Forelimb muscle (tissue), 1 donor: ENCODE measurements at places on chromosomes 2 and 18.
A peak's percentile ranks its signal among the peaks of the same experiment; 100 is the strongest.

- no peak for DNase-seq
Measured at GRCh38 chr2:9895669-9896590, 52.7 kb downstream of the TAF1B start.

GRCh38 chr18:10169814-10170213, 256.0 kb downstream of the VAPA start:
- DNase-seq: no peak

- DNase-seq: no peak
Measured at GRCh38 chr2:234027641-234028040, 22.9 kb upstream of the SPP2 start.

DNA sequence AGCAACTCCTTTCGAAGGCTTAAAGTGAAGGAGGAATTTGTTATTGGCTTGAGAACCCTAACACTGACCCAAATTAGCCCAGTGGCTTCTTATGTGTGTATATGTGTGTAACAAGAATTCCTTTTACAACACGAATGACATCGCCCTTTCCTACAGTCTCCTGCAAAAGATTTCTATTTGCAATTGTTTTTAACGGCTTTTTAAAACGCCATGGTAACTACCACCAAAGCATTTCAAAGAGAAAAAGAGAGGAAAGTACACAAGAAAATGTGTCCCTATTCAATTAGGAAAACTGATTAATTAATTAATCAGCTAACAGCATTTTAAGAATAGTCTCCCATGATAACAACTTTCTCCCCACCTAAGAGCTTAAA, 58.1 kb downstream of the PAX3 start:
- no peak for DNase-seq

DNA sequence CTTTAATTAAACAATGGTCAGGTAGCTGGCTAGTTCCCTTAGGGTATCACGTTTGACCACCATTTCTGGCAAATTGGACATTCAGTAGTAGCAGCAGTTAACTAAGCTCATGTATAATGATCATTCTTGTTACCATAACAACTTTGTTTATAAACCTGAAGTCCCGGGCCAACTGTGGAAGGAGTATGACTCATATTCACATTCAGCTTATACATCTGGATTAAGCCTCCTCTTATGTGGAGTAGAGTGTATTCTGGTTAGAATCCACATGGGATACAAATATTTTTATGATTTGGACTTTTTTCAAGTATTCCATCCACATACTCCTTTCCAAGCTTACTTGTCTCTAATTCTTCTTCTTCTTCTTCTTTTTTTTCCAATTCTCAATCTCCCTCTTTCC, 70.3 kb upstream of the ZSWIM2 start:
- peak; percentile 89 for DNase-seq

DNA sequence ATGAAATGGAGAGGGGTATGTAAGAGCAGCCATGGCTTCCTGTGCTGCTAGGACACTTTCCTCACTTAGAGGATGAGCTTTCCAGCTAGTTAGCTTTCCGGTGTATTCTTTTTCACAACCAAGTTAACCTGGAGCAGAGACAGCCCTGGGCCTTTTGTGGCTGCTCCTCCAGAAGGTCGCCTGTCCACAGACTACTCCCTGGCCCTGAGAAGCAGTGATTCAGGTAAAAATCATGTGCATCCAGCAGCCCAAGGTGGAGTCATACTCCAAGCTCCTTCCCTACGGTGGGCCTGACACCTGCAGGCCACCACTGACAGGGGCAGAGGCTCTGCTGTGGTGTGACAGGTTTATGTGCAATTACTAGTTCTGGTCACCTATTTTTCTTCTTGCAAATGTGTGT, 187.2 kb downstream of the ANKRD30B start:
- DNase-seq: no peak

DNA sequence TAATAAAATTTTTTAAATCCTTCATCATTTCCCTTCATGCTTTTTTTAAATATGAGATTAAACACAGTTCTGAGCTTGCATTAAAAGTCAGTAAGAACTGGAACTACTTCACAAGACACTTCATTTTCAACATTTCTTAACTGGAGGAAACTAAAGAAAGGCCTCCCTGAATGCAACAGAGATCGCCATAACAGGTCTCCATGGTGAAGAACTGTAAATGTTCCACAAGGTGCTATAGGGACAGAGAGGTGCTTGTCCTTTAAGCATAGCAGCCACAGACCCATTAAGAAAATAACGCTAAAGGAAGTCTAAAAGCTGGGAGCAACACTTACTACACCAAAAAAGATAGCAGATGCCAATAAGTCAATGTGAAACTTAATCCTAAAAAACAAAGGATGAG, 8.5 kb downstream of the STAM2 start:
- DNase-seq: no peak

DNA sequence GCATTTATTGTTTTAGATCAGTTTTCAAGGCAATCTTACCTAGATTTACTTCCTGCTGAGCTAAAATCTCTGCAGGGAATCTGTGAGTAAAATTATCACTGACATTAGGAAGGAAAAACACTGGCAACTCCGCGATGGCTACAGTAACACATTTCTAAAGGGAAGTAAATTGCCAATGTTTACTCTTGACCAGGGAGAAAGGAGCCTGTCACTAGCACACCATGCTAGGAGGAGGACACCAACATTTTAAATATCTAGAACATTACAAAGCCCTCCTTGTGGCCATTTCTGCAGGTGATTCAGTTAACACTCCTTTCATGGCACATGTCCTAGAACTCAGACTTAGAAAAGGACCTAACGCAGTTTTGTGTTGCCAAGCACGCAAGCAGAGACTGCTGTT, 58.4 kb downstream of the TCF4 start:
- DNase-seq: no peak

DNA sequence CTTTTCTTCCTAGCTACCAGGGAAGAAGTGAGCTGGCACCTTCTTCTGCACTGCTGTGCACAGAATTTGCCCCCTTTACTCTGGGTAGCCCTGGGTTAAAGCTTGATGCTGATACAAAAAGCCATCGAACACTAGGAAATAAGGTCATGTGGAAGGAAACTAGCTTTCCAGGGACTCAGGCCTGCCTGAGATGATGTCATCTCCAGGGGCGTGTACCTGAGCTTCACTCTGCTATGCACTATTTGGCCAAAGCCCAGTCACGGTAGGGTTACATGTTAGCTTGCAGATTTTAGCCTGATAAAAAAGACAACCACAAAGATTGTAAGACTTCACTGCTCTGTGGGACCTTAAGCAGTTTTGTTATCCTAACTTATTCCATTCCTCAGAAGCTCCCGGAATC, 20.4 kb downstream of the EDAR start:
- no peak for DNase-seq

DNA sequence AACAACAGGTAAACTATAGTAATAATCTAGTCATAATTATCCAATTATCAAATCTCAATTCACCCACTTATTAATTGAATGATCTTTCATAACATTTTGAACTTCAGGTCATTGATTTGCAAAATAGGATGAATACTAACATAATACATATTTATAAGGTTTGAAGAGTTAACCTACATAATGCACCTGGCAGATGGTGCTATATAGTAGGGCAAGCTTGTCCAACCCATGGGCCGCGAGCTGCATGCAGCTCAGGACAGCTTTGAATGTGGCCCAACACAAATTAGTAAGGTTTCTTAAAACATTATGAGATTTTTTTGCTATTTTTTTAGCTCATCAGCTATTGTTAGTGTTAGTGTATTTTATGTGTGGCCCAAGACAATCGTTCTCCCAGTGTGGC, 815.8 kb upstream of the ID2 start:
- no peak for DNase-seq

DNA sequence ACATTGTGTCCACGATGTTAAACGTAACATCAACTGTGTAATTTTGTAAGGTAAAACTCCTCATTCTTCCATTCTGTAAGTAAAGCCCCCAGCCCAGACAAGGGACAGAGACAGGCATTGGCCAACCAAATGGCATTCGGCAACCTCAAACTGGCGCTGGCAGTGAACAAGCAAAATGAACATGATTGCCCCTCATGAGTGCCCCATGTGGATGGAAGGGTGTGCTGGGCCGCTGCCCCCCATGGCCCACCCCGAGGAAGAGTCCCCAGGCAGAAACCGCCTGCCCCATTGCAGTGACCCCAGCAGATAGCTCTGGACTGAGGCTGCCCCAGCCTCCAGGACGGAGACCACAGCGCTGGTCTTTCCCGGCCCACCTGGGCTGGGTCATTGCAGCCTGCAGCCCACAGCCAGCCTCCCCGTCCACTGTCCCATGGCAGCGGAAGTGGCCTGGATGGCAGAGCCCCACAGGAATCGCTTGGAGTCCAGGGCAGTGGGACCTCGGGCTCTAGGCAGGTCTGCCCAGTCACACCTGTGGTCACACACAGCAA, 220.2 kb downstream of the HDAC4 start:
- no peak for DNase-seq

DNA sequence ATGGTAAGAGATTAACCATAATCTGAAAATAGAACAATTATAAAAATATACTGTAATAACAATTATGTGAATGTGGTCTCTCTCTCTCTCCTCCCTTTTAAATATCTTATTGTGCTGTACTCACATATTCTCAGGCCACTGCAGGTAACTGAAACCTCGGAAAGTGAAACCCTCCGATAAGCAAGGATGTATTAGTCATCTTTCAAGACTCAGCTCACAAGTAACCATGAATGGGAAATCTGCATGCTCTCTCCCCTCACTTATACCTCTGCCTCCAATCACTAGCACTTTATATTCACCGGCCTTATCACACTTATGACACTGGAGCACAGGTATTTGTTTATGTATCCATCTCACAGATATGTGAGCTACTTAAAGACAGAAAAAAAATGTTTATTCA, 139.7 kb downstream of the LRP2 start:
- DNase-seq: no peak

- no peak for DNase-seq
Measured at GRCh38 chr18:13464432-13465123, 246.0 kb downstream of the LDLRAD4 start.

DNA sequence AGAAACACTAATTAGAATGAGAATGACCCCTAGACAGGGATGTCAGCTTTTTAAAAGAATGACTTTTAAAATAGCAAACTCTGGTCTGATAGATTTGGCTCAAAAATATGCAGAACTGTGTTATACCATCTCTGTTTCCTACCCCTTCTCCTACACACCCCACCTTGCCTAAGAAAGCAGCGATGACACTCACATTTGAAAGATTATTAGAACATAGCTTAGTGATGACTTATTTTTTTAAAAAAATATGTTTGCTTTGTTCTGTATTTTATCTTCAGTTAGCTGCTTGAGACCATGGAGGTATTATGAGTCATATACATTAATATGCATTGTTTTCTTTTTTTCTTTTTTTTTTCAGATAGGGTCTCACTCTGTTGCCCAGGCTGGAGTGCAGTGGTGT, 176.7 kb upstream of the TPO start:
- DNase-seq: no peak

GRCh38 chr2:160660741-160661140, 167.1 kb upstream of the RBMS1 start:
- DNase-seq: no peak

DNA sequence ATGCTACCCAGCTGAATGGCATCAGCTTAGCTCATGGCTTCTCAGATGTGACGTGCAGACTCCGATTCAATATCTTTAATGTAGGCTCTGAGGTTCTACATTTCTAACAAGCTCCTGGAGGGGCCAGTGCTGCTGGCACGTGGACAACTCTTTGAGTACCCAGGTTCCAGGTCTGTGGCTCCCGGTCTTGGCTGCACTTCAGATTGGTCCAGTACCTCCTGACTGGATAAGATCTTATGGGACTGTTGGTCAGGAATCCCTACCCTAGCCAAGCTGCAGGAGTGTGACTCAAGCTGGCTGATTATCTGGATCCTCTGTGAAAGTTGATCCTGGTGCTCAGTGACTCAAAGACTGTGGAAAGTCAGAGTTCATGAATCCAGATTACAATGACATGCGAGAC, 222.1 kb downstream of the ANKRD30B start:
- DNase-seq: no peak

DNA sequence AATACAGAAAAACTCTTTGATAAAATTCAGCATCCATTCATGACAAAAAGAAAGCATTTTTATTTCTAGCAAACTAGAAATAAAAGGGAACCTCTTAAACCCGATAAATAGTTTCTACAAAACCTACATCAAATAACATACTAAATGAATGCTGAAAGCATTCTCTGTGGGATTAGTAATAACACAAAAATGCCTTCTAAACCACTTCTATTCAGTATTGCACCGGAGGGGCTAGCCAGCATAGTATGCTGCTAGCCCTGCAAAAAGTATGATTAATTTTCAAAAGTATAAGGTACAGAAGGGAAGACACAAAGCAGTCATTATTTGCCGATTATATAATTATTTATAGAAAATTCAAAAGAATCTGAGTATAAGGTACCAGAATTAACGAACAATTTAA, 145.2 kb downstream of the DTNB start:
- no peak for DNase-seq

GRCh38 chr18:46247942-46248341, 143.8 kb downstream of the HAUS1 start:
- DNase-seq: no peak

DNA sequence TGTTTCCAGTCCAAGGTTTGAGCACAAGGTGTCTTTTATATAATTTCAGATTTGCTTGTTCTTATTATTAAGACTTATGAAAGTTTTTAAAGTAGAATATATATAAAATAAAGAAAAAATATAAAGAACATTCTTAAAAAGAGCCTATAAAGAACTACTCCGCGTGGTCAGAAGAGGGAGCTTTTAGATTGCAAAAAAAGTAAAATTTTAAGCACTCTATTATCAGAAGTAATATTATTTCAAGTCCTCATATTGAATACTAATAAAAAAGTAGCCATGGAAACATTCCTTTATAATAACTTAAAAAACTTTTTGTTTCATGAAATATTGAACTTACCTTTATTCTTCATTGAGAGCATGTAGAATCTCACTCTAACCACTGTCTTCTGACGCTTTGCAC, 51.4 kb downstream of the LINC00305 start:
- DNase-seq: no peak

GRCh38 chr2:134717286-134718022, 1.3 kb downstream of the TMEM163 start:
- no peak for DNase-seq

DNA sequence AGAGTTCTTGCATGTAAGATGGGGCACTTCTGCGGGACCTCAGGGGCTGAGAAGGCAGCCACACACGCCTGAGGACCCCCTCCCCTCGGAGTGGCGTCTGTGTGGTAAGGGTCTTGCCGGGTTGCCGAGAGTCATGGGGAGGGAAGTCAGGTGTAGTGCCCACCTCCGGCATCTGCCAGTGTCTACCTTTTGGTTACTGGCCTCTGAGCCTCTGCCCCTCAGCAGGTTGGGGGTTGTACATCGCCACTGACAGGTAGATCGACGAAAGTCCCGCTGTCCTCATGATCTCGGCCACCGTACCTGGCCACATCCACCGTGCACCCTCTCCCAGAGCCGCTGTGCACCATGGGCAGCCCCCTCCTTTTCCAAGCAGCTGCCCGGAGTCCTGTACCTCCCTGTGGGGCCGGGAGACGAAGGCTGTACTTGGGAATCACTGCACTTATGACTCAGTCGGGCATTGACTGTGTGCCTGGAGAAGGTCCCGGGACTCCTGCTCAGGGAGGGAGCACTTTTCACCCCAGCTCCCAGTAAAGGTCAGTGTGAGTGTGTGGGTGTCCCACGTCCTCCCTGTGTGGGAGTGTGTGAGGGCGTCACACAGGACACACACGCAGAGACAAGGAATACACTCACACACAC, 332.4 kb upstream of the MYT1L start:
- no peak for DNase-seq

GRCh38 chr2:121289271-121289670, 4.3 kb upstream of the TFCP2L1 start:
- no peak for DNase-seq
